ENCODE measurements at places on chromosomes 6 and 20.

DNA sequence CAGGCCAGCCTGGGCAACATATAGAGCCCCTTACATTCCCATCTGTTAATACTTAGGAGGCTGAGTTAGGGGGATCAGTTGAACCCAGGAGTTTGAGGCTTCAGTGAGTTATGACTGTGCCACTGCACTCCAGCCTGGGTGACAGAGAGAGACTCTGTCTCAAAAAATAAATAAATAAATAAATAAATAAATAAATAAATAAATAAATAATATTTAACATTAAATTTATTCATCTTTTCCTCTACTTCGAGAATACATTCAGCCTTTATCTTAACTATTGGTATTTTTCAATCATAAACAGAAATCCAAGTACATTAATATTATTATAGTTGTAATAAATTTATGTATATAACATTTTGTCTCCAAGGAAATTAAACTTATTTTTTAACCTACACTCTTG is 1227.7 kb upstream of the GJE1 start:
- DNase-seq = no peak

- DNase-seq = no peak
Measured at GRCh38 chr6:116190550-116190949, 63.3 kb downstream of the TSPYL4 start.

GRCh38 chr20:36215778-36216177 is 20.5 kb upstream of the AAR2 start:
- no peak for DNase-seq

DNA sequence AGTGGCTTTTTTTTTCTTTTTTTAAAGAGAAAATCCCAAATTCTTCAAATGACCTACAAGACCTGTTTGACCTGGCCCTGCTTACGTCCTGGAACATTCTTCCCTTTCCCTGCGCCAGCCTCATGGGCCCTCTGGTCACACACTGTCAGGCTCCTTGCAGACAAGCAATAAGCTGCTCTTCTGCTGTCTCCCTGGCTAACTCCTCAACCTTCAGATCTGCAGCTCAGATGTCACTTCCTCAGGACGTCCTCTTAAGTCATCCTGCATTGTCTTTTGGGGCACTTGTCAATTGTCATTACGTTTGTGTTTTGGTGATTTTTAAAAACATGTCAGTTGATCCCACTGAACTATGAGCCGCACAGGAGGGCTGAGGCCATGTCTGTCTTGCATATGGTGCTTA is 28.9 kb upstream of the SLC35D3 start:
- no peak for DNase-seq

DNA sequence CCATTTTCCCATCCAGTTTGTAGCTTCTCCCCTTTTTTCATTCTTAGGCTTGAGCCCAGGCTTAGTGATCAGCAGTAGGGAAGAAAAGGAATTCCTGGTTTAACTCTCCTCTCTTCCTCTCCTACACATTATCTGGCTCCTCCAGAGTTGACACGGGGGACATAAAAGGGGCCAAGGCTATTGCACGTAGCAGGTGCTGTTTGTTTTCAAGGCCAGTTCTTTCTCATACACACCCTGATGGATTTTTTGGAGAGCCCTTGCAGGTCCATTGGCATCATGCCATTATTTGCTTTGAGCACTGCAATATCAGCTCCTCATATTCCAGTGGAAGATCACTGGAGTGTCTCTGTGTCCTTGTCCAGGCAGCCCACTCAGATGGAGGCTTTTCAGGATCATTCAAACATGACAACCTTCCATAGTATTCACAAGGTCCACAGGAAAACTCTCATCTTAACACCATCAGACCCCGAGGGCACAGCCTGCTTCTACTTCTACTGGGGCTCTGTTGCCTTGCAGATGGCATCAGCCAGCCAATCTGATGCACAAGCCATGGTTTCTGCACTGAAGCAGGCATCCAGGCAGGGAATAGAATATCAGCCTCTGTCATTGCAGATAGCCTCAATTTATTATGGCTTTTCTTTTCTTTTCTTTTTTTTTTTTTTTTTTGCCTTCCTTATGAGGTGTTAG is 18.8 kb downstream of the PLCB4 start:
- DNase-seq = no peak

DNA sequence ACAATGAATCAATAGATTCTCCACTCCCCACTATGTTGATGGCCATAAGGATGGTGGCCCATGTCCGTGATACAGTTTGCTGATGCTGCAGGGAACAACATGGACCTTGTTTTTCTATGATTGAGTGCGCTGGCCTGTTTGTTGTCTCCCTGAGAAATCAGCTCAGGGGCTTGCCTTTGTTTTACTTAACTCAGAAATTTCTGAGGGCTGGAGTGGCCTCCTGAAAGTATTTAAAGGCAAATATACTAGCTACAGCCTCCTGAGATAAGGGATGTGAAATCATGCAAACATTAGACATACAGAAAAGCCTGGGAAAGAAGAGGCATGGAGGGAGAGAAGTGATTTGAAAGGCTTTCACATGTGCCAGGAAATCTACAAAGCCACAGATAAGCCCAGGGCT is 170.3 kb upstream of the FLRT3 start:
- no peak for DNase-seq

- no peak for DNase-seq
Measured at GRCh38 chr20:5215672-5216304, 89.0 kb downstream of the CDS2 start.

GRCh38 chr6:137737836-137738596 is 129.0 kb upstream of the TNFAIP3 start:
- DNase-seq = peak; percentile 41

GRCh38 chr20:56689318-56689717 is 60.2 kb downstream of the TFAP2C start:
- DNase-seq = no peak

DNA sequence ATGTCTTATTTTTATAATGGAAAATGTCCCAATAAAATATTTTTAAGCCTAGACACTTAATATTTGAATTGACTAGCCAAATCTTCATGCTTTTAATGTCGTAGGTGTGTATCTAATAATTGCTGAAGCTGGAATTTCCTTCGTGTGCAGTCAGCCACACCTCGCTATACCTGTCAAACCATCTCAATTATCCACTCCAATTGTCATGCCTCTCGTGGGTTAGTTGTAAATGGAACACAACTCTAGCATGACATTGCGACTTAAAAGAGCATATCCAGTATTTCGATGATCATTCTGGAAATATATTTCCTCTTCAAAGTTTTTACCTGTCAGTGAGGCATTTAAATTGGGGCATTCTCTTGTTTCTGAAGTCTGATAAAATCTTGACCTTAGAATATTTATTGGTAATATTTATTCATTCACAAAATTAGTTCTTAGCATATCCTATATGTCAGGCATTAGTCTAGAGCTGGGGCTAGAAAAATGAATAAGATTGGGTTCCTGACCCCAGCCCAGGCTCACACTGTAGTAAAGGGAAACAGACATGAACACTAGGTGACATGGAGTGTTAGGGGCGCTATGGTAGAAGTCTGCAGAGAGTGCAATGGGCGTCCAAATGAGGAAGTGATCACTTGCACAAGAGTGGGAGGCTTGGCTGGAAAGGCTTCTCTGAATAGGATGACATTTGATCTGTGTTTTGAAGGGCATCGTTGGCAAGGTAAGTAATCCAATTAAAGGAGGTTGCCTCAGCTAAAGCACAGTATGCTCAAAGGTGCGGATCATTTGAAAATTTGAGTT is 11.0 kb upstream of the CFAP206 start:
- no peak for DNase-seq

- no peak for DNase-seq
Measured at GRCh38 chr6:16635810-16636602, 125.3 kb downstream of the ATXN1 start.

DNA sequence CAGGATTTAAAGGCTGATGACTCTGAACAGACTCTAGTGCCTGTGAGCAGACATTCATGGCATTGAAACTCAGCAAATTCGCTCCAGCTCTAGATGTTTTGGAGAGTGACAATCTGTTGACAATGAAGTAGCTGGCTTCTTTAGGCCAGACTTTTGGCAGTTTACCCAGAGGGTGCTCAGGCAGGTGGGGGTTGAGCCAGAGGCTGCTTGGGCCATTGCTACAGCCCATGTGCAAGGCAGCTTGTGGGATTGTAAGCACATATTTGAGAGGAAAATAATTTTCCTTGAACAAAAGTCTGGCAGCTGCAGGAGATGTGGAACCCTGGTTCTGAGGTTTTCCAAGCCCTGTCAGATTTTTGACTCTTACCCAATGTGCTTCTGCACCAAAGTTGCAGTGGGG is 311.6 kb downstream of the CDC5L start:
- DNase-seq = no peak

DNA sequence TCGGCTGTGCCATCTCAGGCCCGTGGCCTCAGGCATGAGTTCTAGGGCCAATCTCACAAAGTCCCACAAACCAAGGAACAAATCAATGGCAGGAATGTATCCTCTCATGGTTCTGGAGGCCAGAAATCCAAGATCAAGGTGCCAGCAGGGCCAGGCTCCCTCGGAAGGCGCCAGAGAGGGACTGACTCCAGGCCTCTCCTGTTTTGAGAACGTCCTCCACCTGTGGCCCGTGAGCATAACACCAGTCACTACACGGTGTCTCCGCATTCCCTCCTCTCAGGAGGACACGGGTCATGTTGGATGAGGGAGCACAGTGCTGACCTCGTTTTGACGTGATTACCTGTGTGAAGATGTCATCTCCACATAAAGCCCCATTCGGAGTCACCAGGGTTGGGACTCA is 45.0 kb upstream of the SMOC2 start:
- DNase-seq = no peak

- DNase-seq = no peak
Measured at GRCh38 chr6:21984561-21984960, 312.3 kb downstream of the PRL start.

DNA sequence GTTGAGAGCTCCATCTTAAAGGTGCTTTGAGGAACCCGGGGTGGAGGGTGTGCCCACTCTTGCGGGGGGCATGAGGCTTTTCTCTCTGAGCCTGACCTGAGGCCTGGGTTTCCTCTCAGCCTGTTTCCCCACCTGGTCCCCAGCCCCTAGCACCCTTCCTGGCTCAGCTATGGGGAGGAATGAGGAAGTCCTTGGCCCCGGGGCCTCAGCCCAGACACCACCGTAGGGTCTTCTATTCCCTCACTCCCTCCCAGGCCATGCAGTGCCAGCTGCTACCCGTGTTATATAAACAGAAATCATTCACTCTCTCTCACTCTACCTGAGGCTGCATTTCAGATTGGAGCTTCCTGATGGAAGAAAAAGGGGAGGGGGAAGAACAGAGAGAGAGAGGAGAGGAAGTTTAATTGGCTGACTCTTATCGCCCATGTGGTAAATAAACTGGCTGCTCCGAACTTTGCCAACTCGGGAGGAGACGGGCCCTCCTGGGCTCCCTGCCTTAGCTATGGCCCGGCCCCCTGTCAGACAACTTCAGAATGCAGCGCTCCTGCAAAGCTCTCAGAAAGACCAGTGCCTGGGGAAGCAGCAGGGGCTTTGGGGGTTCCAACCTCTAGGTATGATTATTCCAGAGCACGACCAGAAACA is 2.8 kb downstream of the CDH22 start:
- DNase-seq = no peak

- no peak for DNase-seq
Measured at GRCh38 chr6:53889365-53889764, 94.6 kb downstream of the LRRC1 start.

DNA sequence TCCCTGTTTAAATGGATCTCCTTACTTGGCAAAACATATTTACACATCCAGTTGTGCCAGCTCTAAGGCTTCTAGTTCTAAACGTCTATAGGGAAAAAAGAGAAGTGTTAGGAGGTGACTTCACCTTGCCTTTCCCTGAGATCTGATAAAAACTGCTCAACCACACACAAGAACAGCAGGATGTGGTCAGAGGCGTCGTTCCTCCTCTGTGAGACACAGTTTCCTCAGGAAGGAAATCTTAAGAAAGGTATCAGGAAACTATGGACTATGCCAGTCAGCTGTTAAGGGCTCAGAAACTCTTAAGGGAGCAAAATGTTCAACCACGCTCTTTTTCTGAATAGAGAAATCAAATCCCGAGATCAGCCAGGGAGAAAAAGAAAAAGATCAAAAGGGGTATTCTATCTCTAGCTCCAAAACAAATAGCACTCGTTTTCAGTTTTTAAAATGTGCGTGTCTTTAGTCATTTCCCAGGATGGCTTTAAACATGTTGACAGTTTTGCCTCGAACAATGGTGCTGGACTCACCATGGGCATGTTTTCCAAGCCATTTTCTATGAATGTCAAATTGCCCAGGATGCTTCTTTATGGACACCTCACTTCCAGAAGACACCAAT is 154.5 kb downstream of the HACE1 start:
- DNase-seq = peak; percentile 46

GRCh38 chr20:32333181-32333987 is 24.7 kb upstream of the ASXL1 start:
- DNase-seq = peak; percentile 43

DNA sequence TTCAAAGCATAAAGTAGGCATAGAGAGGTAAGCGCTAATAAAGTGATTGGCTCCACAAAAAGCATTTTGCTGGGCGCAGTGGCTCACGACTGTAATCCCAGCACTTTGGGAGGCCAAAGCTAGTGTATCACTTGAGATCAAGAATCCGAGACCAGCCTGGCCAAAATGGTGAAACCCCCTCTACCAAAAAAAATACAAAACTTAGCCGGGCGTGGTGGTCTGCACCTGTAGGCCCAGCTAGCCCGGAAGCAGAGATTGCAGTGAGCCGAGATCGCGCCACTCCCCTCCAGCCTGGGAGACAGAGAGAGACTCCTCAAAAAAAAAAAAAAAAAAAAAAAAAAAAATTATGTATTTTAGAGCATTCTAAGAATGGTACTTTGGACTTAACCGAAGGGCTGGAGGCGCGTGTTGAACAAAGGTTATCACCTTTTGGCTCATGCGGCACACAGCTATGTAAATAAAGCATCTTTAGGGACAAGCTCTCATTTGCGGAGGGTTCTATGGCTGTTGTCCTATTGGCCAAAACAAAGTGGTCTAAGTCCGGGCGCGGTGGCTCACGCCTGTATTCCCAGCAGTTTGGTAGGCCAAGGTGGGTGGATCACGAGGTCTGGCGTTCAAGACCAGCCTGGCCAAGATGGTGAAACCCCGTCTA is 17.4 kb downstream of the HFE start:
- DNase-seq = no peak

GRCh38 chr6:140252099-140252498 is 877.7 kb upstream of the CITED2 start:
- no peak for DNase-seq

- DNase-seq = no peak
Measured at GRCh38 chr6:10962673-10963072, 75.8 kb downstream of the SYCP2L start.

All from CD4-positive, alpha-beta T cell treated with Interleukin-2 at 100 ng/mL for 4 hours (primary cell).